ENCODE measurements at places on chromosomes 12 and 14.

DNA sequence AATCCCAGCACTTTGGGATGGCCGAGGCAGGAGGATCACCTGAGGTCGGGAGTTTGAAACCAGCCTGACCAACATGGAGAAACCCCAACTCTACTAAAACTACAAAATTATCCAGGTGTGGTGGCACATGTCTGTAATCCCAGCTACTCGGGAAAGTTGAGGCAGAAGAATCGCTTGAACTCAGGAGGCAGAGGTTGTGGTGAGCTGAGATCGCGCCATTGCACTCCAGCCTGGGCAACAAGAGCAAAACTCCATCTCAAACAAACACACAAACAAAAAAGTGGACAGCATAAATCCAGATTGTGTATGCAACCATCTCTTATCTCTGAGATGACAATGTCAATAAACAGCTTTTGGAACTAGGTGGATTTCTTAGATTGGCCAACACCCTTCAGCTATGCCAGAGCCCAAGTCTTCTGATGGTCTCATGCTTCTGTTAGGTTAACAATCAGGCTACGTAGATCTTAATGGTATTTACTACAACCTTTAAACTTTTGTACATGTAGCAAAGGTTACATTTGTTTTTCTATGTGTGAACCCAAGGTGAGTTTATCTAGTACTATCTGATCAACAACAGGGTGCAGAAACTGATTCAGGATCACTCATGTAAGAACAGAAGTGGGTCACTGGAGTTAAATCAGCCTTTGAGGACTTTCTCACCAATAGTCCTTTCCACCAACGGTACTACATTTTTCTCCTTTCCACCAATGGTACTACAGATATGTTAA lies 73.7 kb downstream of the DUSP16 start:
- DNase-seq, result no peak

- no peak for DNase-seq
These were observed 7.9 kb downstream of the PTGDR start for GRCh38 chr14:52275372-52275771.

DNA sequence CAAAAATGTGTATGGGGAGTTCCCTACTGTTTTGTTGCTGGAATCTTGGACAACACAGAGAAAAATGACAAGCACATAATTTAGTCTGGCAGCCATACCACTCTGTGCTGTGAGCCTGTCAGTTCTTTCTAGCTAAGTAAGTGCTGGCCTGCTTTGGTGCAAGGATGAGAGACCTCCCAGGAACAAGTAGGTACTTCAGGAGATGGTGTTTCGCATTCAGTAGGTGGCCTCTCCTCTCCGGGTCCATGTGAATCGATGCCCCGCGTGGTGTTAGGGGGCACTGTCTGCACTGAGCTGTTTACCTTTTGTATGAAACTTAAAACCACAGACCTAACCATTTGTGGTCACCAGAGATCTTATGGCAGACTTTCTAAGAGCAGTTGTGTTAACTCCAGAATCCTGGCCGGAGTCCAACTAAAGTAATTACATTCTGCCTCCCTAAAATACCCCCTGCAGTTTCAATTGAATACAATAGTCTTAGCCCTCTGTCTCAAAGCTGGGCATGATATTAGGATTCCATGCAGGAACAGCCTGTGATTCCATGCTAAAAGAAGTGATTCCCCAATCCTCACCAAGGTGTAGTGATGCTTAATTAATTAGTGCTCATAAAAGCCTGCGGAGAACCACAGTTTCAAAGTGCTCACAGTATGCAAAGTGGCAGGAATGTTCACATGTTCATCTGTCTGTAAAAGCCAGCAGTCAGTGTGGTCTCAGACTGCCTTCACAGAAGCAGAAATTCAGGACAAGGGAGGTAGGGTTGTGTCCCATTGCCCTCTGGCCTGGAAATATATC lies 64.2 kb downstream of the LLPH start:
- DNase-seq, result no peak

DNA sequence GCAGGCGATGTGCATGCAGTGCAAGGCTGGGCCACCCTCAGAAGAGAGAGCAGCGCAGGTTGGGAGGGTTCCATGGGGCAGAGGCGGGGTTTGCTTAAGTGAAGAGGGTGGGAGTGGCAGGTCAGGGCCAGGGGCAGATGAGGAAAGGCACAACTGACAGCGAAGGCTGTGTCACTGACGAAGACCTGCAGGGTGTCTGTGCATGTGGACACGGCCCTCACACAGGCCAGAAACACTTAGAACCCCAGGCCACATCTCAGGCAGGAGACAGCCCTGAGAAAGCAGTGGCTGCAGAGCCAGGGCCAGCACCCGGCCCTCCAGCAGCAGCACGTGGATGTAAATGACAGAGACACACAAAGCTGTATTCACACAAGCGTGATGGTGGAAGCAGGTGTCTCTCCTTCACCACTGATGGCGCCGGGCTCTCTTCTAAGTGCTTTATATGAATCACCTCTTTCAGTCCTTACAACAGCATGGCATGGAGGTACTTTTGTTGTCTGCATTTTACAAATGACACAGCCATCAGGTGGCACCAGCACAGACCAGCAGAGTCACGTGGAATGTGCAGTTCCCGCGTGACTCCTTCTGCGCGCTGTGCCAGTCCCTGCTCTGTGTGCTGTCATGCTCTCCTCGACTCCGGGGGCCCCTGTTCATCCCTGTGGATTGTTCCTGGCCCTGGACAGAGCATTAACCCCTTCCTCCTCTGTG lies 54.6 kb downstream of the TSPAN11 start:
- no peak for DNase-seq

DNA sequence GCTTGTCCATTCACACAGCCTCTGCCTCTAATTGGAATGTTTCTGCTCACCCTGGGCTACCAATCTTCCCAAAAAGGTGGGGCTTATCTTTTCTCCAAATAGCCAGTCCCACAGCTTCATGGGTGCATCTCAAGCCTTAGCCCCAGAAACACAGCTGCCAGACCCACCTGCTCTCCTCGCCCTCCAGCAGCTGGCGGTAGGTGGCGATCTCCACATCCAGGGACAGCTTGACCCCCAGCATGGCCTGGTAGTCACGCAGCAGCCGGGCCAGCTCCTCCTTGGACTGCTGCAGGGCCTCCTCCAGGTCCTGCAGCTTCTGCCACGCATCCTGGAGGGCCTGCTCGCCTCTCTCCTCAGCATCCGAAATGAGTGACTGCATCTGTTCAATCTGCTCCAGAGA lies 11.1 kb downstream of the KRT77 start:
- no peak for DNase-seq

GRCh38 chr14:57560681-57561080 lies 67.0 kb upstream of the CCDC198 start:
- no peak for DNase-seq

- DNase-seq, result no peak
These were observed 105.1 kb downstream of the PTPN11 start for GRCh38 chr12:112523856-112524255.

Data from stimulated activated CD8-positive, alpha-beta memory T cell treated with anti-CD3 and anti-CD28 coated beads, Interleukin-7, amount 100 ng/mL, for 1 hour (primary cell).